ENCODE measurements at places on chromosomes 16 and 17.

- DNase-seq = no peak
These were observed 242.0 kb upstream of the RBFOX1 start for GRCh38 chr16:7090628-7091115.

- peak; percentile 45 for DNase-seq
These were observed 493 bp downstream of the PLSCR3 start for GRCh38 chr17:7393613-7394451.

DNA sequence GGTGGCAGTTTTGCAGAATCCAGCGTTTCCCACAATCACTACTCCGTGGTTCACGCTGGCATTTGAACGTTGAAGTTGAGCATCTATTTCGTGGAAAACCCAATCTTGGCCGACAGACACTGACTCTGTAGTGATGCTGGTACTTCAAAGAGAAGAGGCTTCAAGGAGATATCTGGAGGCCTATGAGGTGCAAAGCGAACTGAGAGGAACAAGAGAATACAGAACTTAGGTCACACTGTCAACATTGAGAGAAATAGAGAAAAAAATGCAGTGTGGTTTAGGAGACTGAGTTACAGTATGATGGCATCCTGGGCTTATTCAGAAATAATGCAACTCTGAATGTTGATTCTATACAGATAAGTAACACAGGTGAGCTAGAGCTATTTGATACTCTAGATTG lies 16.0 kb downstream of the CCL16 start:
- no peak for DNase-seq

GRCh38 chr17:21176773-21177395 lies 37.1 kb downstream of the TMEM11 start:
- DNase-seq = no peak

DNA sequence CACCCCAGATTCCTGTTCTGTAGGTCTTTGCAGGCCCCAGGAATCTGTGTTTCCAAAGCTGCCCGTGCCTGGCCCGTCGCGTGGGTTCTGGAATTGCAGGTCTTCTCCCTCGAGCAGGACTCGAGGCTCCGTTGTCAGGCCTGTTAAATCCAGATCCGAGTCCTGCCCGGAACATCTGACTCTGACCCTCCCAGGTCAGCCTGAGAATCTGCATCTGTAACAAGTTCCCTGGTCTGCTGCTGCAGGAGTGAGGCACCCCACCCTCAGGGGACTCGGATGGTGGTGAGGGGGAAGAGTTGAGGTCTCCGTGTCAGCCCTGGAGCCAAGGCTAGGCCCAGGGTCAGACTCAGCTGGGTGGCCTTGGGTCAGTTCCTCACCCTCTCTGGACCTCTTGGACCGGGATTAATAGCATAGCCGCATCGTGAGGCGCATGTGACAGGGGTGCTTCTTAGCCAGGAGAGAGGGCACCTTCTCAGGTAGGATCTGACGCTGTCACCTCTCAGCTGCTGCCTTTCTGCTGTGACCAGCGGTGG lies 8.8 kb downstream of the SPIRE2 start:
- no peak for DNase-seq

DNA sequence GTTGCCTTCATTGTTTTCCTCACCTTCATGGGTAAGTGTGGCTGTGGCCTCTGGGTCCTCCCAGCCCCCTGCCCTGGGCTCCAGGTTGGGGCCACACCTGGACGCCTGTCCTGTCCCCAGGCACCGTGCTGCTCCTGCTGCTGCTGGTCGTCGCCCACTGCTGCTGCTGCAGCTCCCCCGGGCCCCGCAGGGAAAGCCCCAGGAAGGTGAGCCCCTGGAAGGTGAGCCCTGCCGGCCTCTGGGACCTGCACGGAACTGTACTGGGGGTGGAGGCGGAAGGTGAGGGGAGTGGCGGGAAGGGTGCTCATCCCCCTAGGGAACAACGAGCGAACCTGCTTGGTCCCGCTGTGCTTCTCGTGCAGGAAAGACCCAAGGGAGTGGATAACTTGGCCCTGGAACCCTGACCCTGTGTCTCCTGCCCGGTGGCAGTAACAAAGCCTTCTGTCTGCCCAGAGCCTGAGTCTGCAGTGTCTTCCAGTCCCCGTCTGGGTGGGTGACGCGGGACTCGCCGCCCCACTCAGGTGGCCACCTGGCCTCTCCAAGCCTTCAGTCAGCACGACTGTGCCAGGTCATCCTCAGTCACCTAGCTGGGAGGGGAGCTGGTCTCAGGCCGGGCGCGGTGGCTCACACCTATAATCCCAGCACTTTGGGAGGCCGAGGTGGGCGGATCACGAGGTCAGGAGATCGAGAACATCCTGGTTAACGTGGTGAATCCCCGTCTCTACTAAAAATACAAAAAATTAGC lies 831 bp downstream of the SMIM22 start:
- no peak for DNase-seq

DNA sequence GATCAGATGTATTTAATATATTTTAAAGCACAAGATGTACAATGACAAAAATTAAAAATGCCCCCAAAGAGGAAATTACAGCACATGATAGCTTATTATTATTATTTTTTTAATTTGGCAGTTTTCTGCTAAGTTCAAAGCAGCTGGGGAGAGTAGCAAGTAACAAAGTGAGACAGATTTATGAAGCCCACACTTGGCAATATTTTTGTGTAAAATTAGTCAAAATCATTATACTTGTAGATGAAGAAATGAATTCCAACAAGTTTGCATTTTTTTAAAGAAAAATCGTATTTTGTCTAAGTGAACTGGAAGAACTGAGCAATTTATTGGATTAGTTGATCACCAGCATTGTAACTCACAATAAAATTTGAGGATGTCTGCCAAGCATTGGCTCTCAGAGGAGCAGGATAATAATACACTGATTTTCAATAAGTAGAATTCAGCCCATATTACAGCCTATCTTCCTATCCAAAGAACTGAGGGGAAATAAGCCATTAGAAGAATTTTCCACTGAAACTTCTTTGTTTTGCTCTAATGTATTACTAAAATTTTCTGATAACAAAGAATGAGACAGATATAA lies 215.6 kb downstream of the MAP2K6 start:
- DNase-seq = no peak

GRCh38 chr16:70437582-70438557 lies 1.0 kb downstream of the ST3GAL2 start:
- DNase-seq = no peak

- DNase-seq = no peak
These were observed 192.7 kb downstream of the RPTOR start for GRCh38 chr17:80737106-80738019.

DNA sequence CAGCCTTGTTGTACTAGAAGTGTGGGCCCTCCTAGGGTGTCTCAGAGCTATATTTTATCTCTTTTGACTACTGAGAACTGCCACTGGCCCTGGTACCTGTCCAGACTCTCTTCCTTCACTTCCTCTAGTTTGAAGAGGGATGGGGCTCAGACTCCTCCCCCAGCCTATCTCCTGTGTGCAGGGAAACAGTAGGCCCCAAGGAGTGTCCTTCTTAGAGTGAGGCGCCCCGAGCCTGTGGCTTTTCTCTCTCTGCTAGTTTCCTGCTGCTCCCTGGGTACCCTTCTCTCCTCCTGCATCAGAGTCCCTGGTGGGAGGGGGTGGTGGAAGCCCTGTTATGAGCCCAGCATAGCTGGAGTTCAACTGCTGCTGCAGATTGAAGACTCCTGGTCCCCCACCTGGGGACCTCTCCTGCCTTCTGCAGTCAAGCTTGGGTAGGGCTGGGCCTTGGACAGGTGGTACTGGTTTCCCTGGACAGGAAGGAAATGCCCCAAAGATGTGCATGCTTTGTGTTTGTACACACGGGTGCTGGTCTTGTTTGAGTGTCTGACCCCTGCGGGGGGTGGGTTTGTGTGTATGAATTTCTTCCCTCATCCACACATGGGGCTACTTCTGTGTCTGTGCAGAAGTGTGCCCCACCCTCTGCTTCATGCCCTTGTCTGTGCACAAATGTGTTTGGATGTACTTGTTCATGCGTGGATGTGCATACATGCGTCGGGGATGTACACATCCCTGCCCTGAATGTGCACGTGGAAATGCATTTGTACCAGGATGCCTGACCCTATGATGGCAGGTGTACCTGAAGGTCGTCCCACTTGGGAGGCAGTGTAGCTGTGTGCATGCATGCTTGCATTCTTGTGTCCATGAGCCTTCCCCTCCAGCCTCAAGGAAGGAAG lies 6.9 kb downstream of the RARA start:
- DNase-seq = no peak

GRCh38 chr16:15594711-15595320 lies 48.1 kb downstream of the MARF1 start:
- no peak for DNase-seq

DNA sequence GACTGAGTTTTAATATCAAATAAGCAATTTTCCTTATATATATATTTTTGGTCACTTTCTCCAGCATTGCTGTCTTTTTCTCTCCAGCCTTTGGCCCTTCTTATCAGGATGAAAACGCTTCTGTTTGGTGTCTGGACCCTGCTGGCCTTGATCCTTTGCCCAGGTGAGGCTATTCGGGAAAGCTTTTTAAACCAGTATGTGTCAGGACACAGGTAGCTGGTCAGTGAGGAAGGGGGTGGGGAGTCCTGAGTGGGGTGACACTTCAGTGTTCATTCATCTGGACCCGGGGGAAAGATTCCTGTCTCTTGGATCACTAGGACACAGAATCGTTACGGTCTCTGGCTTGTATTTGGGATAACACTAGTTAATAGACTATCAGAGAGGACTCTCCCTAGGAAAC lies 12.2 kb upstream of the SMARCD2 start:
- DNase-seq = no peak

DNA sequence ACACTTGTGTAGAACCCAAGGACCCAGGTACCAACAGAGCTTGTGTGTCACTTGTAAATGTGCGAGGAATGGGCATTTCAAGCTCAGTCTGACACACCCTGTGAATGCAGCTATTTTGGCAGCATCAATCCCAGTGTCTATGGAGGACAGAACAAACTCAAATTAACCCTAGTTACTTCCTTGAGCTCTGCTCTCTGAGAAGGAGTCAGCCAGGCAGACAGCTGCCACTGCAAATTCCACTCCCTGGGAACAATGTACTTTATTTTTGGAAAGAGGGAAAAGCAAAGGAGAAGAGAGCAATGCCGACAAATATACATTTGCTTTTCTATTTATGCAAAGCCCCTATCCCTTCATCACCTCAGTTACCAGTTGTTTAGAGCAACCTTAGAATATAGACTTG lies 48.4 kb upstream of the NOG start:
- no peak for DNase-seq

DNA sequence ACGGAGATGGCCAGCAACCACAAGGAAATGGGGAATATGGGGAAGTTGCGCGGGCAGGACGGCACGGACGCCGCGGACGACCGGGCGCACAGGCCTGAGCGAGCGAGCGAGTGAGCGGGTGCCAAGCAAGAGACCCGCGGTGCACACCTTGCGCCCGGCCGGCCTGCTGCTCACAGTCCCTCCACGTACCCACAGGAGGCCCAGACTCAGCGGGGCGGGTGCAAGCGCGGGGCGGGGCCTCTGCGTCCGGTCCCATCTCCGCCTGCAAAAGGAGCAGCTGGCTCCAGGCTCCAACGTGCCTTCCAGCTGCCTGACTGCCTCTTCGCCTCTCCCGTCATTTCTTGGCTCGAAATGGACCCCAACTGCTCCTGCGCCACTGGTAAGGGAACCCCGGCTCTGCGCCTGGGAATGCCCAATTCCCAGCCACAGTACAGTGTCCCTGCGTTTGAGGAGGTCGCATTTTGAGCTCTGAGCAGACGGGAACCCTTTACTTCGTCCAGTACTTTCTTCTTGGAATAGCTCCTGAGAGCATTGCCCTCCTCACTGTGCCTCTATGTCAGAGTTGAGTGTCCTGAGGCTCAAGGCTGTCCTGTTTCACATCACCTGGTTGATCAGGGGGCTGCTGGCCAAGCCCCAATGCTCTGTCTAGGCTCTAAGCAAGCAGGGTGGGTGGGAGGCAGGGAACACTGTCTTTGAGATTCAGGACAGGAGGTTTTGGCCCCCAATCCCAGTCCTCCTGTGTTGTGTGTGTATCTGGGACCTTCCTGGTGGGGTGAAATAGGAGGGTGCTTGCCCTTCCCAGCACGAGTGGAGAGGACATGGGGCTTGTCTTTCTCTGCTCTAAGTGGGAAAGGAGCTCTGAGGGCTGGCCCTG lies 8.1 kb upstream of the MT1E start:
- DNase-seq = peak; percentile 61

DNA sequence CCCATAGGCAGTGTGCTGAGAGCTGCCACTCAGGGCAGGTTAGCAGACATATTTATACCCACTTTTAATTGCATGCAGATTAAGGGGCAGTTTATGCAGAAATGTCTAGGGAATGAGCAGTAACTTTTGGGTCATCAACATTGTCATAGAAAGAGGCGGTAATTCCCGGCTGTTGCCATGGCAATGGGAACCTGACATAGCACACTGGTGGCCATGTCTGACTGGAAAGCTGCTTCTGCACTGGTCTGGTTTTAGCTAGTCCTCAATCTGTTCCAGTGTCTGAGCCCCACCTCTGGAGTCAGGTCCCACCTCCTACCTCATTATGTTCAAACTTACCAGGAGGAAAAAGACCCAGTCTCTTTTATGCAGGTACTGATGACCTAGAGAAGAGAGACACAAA lies 31.5 kb upstream of the TNRC6C start:
- DNase-seq = no peak

GRCh38 chr17:56113486-56113885 lies 39.8 kb upstream of the ANKFN1 start:
- no peak for DNase-seq

GRCh38 chr17:75272848-75273184 lies 1.8 kb upstream of the MIF4GD start:
- DNase-seq = no peak

DNA sequence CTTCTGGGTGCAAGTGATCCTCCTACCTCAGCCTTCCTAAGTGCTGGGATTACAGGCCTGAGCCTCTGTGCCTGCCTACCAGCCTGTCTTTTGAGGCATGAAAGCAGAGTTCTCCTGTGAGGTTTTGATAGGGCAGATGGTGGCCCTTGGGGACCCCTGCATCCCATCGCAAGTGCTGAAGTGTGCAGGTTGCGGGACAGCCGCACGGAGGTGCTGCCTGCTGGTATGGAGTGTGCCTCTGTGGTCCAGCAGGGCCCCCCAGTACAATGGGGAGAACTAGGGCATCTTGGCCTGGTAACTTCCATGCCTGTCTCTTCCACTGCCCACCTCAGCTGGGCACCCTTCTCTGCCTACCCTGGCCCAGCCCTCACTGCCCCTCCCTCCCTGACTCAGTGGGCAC lies 9.9 kb upstream of the NDRG4 start:
- no peak for DNase-seq

DNA sequence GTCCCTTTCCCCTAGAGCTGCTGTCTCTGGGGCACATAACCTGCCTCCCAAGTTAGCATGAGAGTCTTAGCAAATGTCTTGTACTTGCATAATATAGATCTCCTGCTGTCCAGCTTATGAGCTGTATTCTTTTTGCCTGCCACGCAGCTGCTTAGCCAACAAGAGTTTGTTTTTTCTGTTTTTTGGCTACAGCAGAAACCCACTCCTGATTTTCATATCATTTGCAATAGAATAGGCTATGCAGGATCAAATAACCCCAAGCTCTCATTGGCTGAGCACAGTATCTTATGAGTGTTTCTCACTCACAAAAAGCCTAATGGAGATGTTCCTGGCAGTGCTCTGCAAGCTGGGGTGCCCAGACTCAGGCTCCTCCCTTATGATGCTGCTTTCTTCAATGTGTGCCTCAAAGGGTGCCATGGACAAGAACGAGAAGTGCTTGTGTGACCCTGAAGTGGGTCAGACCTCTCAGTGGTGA lies 23.1 kb downstream of the B9D1 start:
- DNase-seq = no peak
